ENCODE measurements at places on chromosomes 13 and 19.
A peak's percentile ranks its signal among the peaks of the same experiment; 100 is the strongest.

GRCh38 chr19:33114312-33114711, 17.6 kb upstream of the WDR88 start:
- no peak for DNase-seq

DNA sequence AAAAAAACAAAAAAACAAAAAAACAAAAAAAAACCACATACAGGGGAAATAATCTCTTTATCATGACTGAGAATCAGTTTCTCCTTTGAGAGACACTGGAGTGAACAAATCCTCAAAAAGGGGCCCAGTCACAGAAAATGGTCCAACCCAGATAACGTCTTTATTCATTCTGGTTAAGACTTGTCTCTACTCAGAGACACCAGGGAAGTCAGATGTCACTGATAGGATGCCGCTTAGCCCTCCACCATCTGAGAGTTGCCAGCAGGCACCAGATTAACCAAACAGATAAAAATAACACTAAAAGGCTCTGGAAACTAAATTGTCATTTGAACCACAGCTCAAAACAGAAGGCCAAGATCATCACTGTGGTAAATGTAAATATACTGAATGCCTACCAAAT, 1163.4 kb upstream of the ATXN8OS start:
- no peak for DNase-seq

DNA sequence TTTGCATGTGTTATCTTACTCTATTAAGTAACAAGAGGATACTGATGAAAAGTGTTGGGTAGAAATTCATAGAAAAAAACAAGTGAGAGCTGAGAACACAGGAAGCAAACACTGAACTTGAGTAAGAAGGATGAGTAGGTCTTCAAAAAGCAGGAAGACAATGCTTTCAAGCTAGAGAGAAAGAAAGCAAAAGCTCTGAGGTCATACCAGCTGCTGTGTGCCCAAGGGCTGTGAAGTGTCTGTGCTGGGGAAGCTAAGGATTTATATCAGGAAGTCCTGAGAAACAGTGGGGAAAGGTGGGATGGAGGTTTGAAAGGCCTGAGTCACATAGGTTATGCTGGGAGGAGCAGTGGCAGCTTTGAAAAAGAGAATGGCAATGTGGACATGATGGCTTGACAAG, 145.5 kb upstream of the MAB21L1 start:
- DNase-seq = peak; percentile 26

DNA sequence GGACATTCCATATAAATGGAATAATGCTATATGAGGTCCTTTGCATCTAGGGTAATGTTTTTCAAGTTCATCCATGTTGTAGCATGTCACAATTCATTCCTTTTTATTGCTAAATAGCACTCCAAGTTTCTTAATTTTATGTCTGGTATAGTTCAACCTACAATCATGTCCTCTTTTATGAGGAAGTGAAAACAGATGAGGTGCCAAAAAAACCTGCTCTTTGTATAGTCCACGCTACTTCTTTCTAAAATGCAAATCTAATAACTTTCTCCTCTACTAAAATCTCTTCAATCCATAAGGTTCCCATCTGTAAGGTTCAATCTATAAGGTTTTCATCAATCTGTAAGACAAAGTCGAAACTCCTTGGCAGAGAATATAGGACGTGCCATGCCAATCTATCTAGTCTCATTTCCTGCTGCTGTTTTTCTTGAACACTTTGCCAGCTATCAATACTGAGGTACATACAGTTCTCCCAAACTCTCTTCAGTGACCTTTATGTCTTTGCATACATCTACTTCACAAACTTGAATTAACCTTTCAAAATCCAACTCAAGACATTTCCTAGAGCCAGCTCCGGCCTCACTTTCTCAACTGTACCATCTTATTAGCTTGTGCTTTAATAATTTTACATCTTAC, 33.7 kb downstream of the INTS6 start:
- no peak for DNase-seq

GRCh38 chr19:10889880-10890279, 18.5 kb downstream of the CARM1 start:
- no peak for DNase-seq

GRCh38 chr19:52397310-52398080, at the start of gene ZNF528:
ZNF528 (plus strand) TSS chr19:52397849; CDS start chr19:52402014, 4,165 bp downstream.
- DNase-seq = peak; percentile 47

- DNase-seq = no peak
These were observed 2672.8 kb upstream of the PCDH20 start for GRCh38 chr13:64088491-64088890.

DNA sequence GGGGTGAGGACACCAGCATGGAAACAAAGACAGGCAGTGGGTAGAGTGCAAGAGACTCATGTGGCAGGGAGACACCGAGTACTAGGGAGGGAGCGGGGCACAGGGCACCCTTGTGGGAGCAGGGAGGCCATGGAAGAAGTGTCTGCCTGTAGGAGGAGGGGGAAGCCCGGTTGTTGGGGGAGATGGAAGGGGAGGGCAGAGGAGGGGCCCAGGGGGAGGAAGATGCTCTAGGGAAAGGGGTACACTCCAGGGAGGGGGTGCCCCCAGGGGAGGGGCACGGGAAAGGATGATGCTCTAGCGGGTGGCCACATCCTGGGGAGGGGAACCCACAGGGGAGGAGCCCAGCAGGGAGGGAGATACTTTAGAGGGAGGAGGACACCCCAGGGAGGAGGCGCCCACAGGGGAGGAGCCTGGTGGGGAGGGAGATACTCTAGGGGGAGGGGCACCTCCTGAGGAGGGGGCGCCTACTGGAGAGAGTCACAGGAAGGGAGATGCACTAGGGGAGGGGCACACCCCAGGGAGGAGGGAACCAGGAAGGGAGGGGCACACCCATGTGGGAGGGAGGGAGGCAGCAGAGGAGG, 24.9 kb downstream of the CPAMD8 start:
- DNase-seq = no peak

- DNase-seq = no peak
These were observed 103.3 kb downstream of the ZNF557 start for GRCh38 chr19:7172794-7173193.

DNA sequence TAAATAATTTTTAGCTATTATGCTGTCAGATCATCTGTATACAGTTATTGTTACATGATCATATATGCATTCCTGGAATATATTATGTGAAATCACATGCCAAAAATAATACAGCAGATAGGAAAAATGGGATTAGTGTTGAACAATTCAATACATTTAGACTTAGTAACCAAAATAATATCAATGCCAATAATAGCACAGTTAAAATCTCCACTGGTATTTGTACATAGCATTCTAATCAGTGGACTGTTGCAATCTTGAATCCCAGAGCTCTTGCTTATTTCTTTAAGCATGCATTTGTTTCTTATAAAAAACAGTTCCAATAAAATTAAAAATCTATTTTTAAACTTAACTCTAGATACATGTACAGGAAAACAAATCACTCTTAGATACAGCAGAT, 2772.2 kb downstream of the PCDH9 start:
- no peak for DNase-seq

GRCh38 chr19:28968721-28969120, 244.2 kb downstream of the UQCRFS1 start:
- no peak for DNase-seq

DNA sequence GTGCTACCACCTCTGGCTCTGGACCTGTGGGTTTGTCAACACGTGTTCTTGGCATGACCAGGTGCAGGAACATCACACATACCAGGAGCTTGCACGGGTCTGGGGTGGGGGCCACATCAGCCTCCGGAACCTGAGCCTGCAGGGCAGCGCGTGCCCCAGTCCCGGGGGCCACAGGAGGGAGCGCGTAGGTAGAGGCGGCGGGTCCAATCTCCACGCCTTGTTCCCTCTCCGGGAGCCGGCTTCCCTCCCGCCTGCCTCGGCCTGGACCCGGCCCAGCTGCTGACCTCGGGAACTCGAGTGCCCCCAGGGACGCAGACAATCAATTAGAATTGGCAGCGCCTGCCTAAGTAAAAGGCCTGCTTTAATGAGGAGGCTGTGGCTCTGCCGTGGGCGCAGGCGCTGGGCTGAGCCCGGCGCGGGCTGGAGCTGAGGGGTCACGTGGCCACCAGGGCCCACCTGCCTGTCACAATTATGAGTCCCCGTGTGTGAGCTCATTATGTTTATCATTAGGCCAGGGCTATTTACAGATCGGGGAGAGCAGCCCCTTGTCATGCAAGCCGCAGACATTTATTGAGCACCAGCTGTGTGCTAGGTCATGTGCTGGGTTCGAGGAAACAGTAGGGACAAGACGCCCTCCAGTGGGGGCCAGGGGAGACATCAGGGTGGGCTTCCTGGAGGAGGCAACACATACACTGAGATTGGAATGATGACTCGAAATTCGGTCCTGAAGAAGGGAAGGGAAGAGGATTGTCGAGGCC, 32.2 kb upstream of the TNFAIP8L1 start:
- no peak for DNase-seq

GRCh38 chr19:13537454-13537853, 31.2 kb upstream of the CACNA1A start:
- no peak for DNase-seq

DNA sequence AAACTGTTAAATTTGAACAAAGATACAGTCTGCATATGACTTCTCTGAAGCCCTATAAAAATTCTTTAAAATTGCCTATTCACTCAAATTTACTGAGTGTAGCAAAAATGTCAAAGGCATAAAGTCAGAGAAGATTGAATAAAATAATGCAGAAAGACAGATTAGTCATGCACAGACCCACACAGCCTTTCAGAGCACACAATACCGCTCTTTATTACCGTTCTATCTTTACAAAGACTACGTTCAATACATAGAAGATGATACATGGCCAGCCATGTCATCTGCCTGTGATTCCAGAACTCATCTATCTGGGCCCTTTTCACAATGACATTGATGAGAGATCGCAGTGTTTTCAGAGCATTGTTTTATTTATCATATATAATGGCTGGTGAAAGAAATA, 107.2 kb downstream of the URI1 start:
- DNase-seq = no peak

GRCh38 chr13:108226184-108226583, 8.0 kb downstream of the ABHD13 start:
- no peak for DNase-seq

DNA sequence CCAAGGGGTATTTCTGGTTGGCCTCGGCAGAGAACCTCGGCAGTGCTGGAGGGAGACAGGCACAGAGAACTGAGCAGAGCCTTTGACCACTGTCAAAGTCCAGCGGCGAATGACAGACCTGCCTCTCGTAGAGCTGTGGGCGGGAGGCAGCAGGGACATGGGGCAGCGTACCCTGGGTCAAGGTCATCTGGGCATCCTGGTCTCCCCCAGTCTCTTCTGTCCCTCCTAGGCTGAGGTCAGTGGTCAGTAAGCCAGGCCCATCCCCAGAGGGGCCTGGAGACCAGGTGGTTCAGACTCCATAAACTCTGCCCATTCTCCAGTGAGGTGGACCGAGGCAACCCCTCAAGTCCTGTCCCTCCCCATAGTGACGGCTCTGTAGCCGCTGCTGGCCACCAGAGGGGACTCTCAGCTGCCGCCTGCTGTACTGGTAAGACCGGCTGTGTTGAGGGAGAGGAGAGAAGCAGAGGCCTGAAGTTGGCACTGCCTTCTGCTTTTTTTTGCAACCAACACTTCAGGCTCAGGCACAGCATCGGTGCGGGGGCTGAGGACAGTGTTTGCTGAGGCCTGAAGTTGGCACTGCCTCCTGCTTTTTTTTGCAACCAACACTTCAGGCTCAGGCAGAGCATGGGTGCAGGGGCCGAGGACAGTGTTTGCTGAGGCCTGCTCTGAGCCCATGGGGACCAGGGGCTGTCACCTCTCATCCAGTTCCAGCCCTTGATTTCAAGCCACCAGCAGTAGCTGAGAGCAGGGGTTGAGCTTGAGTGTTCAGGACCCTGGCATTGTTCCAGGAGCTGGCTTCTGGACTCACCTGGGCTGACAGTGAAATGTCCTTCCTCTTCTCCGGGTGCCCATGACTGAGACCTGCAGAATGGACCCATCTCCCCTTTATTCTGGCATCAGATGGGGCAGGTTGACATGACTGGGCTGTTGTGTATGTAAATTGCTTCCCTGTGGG, at the start of gene PGLYRP2:
PGLYRP2 (minus strand) TSS at position 111 of the 955 bp plus-strand sequence. CDS start 130 bp downstream, outside the sequence.
- DNase-seq = no peak

GRCh38 chr13:45967589-45967988, 85.0 kb downstream of the ZC3H13 start:
- DNase-seq = no peak

DNA sequence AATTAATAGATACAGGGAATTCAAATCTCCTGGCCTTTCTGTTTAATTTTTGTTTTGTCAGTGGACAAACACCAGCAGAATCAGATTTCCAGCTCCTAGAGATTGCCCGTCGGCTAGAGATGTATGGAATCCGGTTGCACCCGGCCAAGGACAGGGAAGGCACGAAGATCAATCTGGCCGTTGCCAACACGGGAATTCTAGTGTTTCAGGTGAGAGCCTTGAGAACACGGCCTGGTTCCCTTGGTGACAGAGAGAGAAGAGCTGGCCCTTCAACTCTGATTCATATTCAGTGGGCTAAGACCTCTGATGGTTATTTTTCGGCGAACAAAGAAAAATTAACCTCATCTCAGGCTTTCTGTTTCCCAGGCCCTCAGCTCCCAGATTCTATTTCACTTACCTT, 191.3 kb downstream of the STK24 start:
- no peak for DNase-seq

GRCh38 chr13:101915331-101915730, 462.9 kb downstream of the ITGBL1 start:
- no peak for DNase-seq

GRCh38 chr13:108200781-108201398, 14.4 kb downstream of the LIG4 start:
- DNase-seq = no peak

DNA sequence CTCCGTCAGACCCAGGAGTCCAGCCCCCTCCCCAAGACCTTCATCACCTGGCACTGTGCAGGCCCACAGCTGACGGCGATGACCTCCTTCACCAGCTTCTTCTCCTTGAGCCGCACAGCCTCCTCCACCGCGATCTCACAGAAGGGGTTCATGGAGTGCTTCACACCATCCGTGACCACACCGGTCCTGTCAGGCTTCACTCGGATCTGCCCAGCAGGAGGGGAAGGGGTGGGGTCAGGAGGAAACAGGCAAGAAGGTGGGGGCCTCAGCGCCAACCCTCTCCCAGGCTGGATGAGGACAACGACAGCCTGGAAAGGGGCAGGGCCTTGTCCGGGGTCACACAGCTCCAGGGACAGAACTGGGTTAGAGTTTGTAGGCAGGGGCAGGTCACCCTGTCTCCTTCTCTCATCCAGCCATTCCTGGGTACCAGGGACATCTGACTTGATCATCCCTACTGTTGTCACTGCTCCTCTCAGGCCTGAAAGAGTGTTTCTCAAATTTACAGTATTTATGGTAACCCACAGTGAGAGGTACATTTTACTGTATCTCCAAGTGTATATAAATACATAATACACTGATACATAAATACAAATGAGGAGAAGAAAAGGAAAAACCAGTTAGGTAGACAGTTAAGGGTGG, 12.0 kb downstream of the ETFB start:
- no peak for DNase-seq

- DNase-seq = no peak
These were observed 4.3 kb downstream of the RUVBL2 start for GRCh38 chr19:48997972-48998371.

DNA sequence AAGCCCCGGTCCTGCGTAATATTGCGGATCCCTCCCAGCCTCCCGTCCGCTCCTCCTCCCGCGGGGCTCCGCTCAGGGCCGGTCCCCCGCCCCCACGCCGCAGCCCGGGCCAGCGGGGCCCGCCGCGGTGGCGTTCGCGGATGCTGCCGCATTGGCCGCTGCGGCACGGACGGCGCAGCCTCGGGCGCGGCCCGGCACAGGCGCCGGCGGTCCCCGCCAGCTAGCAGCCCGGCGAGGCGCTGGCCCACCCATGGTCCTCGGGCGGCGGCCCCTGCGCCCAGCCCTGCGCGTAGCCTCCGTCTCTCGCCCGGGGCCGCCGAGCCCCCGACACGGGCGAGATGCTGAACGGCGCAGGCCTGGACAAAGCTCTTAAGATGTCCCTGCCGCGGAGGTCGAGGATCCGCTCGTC, at the start of gene ATP8A2:
ATP8A2 (plus strand) TSS at position 100 of the 409 bp plus-strand sequence; CDS start at position 339, 239 bp downstream.
- no peak for DNase-seq

GRCh38 chr19:7349961-7350711, 1.4 kb downstream of the ARHGEF18 start:
- DNase-seq = no peak

Data from BJ (cell line).